ENCODE measurements at places on chromosomes 16 and 17.

GRCh38 chr17:78896091-78896833, 6.7 kb downstream of the CEP295NL start:
- DNase-seq, result no peak

GRCh38 chr16:84378099-84378498, 9.8 kb downstream of the ATP2C2 start:
- no peak for DNase-seq

DNA sequence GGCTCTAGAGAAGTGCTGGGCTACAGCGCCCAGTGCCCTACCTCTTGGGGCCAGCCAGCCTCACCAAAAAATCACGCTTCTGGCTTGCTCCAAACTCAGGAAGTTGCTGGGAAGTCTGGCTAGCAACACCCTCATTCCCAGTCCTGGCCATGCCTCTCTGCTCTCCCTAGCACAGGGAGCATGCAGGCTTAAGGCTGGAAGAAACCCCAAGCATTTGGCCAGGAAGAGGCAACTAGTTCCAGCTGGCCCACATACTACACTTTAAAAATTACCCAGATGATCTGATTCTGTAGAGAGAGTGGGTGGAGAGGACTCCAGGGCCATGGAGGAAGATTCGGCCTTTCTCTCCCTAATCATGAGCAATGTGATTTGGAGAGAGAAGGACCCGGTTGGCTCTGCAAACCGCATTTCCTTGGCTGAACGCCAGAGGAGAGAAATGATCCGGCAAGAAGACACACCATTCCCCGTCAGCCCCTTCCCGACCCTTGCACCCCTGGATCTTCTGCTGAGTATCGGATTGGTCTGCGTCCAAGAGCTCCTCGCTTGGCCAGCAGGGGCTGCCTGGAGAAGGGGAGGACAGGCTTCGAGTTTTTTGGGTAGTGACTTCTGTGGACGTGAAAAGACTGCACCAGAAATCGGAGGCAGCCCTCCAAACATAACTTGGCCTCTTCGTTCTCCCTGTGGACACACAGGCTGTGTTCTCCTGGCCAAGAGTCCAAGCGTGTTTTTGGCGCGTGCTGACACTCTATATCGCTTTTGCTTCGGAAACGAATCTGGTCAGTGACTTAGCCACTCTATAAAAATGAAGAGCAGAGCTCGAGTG, 406.3 kb downstream of the WWOX start:
- no peak for DNase-seq

- no peak for DNase-seq
Measured at GRCh38 chr16:67723151-67723910, 4.2 kb upstream of the GFOD2 start.

DNA sequence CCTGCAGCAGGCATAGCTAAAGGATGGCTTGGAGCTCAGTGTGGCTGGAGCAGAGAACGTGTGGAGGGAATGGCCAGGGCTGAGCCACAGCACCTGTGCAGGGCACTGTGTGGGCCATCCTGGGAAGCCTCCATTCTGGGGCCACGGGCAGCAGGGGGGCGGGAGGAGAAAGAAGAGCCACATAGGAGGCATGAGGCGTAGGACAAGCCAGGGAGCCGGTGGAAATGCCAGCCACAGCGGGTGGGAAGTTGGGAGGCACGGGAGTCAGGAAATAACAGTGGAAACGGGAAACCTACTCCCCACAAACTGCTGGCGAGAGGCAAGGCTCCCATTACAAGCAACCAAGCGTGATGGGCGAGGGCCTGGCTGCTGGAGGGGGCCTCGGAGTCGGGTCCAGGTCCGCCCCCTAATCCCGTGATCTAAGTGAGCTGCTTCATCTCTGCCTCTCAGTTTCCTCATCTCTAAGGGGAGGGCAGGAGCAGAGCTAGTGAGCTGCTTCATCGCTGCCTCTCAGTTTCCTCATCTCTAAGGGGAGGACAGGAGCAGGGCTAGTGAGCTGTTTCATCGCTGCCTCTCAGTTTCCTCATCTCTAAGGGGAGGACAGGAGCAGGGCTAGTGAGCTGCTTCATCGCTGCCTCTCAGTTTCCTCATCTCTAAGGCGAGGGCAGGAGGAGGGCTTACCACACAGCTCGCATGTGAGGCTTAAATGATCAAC, 104.9 kb downstream of the ADCY9 start:
- no peak for DNase-seq

DNA sequence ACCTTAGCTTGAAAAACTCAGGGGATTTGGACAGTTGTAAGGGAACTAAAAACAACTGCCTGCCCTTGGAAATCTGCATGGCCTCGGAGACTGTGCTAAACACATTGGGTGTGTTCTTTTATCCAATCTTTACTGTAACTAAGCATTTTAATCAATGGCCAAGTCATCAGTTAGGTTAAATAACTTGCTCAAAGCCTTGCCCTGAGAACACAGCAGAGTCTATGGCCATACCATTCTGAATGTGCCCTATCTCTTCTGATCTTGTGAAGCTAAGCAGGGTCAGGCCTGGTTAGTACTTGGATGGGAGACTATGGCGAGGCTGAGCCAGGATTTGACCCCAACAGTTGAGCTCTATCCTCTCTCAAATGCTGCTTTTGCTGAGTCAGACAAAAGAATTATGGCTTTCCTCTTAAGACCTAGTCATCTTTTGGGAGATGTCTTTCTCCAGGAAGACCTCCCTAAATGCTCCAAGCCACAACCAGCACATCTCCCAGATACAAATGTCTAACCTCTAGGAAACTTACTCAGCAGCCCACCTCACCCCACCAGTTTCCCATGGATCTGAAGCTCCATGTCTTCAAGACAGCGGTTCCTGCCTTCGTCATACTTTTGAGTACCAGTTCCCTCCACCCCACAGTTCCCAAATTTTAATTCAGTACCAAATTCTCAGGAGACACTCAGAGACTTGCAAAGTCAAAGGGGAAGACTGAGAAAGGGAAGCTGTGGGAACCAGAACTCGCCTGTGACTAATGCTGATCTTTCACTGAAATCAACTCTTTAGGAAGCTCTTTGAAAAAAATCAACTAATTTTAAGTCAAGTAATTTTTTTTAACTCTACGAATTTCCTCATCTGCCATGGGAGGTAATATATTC, 336.1 kb downstream of the MAF start:
- no peak for DNase-seq

- DNase-seq, result peak; percentile 66
Measured at GRCh38 chr16:70380248-70380918, 33.7 kb downstream of the DDX19A start.

DNA sequence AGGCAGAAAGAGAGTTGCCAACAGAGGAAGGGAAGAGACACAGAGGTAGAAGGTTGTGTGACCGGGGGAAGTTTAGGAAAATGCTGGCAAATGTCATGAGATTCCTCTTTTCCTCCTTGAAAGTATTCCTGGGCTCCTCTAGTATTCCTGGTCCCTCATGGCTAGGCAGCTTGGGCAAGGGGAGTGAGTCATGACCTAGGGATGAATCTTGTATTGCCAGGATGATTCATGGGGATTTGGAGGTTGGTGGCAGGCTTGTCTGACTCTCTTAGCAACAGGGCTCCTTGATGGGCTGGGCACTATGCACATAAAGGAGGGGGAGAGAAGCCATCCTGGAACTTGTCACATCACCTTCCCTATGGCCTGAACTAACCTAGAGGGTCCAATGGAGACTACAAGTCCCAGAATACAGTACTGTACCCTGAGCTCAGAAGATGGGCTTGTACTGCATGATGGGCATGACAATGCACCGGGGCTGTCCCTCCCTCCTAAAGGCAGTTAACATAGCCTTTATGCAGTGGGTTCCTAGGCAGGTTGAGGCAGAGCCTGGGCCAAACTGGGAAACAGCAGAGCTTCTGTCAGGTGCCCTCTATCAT, 2.1 kb upstream of the SEZ6 start:
- no peak for DNase-seq

DNA sequence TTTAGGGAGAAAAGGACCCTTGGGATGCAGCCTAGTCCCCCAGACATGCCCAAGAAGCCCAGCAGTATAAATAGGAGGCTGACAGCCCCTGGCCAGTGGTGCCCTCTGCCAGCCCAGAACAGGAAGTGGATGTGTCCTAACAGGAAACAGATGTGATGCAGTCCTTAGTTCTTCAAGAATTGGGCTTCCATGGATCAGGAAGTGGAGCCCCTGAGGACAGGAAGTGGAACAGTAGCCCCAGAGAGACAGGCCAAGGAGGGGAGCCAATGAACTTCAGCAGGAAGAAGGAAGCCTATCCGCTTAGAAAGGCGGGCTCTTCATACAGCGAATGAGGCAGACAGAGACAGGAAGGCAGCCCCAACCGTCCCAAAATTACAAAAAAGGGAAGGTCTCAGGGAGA, 7.2 kb downstream of the CTF1 start:
- DNase-seq, result no peak

DNA sequence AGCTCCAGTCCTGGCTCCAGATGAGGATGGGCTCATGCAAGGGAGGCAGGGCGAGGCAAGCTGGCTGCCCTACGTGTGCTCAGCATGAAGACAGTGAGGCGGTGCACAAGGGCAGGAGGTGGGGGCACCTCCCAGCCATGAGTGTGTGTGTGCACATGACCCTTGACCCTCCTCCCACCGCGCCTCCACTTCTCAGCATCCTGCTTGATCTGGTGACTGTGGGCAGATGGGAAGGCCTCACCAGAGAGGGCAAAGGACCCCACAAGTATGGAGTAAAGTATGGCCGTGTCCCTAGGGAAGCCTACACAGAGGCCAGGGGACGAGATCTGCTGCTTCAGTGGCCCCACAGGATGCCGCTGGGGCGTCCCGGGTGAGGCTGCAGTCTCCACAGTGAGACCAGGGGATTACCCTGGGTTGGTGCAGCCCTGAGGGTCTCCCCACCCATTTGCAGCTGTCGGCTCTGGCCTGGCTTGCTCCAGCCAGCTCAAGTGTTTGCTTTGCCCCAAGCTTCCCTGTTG, 7.9 kb upstream of the RNF222 start:
- DNase-seq, result no peak

GRCh38 chr17:63995626-63996025, 2.5 kb upstream of the PRR29 start:
- DNase-seq, result no peak

- DNase-seq, result no peak
Measured at GRCh38 chr16:56263711-56264608, 72.7 kb downstream of the GNAO1 start.

- DNase-seq, result no peak
Measured at GRCh38 chr16:83947642-83948234, 5.3 kb upstream of the OSGIN1 start.

DNA sequence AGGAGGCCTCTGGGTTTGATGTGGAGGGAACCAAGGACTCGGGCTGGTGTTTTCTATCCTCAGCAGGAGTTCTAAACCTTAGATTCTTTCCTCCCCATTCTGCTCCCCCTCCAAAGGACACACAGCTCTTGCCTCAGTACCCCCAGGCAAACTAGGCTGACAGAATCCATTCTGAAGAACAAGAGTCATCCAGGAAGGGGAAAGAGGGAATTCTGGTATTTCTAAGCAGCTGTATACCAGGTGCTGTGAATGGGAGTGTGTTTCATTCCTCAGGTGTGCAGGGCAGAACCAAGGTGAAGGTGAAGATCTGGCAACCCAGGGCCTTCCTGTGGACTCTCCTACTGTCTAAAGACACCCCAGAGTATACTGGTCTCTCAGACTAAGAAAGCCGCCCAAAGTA, 4.1 kb downstream of the INPP5K start:
- no peak for DNase-seq

GRCh38 chr16:60107871-60108270, 1373.8 kb upstream of the GOT2 start:
- no peak for DNase-seq

GRCh38 chr16:84706856-84707255, 7.1 kb downstream of the USP10 start:
- DNase-seq, result no peak

DNA sequence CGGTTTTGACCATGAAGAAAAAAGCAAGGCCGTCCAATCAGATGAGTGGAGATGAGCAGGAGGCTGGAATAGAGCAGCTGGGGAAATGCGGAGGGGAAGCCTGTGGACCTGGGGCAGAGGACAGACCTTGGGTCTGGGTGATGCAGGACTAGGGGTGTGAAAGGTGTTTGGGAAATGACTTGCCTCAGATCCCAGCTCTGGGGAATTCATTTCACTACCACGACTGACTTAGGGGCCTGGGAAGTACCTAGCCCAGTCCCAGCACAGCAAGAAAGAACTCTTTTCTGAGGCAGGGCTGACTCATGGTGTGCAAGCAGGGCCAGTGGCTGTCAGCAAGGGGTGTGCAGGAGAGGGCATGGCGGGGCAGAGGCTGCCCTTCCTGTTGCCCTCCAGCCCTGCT, 14.8 kb downstream of the DNAI2 start:
- no peak for DNase-seq

- no peak for DNase-seq
Measured at GRCh38 chr17:39979893-39980350, 685 bp upstream of the PSMD3 start.

DNA sequence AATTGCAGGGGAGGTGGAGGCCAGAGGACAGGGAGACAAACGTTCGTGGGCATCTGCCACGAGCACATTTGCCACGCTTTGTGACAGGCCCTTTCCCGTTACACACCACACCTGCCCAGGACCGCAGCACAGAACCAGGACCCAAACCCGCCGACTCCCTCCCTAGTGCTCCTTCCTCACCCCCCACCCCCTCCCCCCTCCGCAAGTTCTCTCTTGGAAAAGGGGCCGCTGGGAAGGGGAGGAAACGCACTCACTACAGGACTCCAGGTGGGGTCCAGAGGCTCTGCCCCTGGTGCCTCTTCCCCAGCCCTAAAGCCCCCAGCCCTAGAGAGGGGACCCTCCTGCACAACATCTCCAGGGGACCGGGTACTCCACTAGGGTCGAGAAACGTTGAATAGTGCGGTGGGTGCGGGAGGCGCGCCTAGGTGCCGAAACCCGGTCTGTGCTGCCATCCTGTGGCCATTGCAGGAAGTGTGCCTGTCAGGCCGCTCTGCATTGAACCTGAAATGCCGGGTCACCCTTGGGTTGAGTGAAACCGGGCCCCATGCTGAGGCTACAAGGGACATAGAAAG, 21.9 kb upstream of the EIF1 start:
- peak; percentile 92 for DNase-seq

GRCh38 chr17:2949469-2950044, 113.8 kb downstream of the OR1D5 start:
- DNase-seq, result no peak

DNA sequence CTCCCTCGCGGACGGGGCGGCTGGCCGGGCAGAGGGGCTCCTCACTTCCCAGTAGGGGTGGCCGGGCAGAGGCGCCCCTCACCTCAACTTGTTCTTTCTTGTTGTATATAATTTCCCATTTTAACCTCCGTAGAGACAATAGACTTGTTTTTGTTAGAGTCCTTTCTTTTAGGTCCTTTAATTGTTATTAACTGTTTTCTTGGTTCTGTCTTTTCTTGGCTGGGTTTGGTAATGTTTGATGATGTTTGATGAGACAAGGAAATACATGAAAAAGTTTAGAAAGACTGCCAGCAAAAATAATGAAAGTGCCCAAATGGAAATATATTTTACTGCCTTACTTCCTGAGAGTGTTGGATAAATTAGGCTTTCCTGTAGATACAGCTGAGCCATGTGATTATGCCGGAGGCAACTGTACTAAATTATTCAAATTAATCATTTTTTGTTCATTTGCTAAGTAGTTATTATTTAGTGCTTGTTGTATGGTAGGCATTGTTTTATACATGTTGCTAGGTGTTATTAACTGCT, 30.9 kb downstream of the PRPSAP2 start:
- no peak for DNase-seq

GRCh38 chr17:45790296-45790922, 6.3 kb downstream of the CRHR1 start:
- no peak for DNase-seq
